Activated T-helper 1 cell treated with anti-CD3 and anti-CD28 coated beads, Interleukin-2, amount 50 U/mL, for 16 hours (primary cell): ENCODE measurements at places on chromosomes 4 and X.

- no peak for DNase-seq
Observed at GRCh38 chr4:164780839-164781238, 26.9 kb downstream of the SMIM31 start.

GRCh38 chrX:52574416-52575275 is 57.8 kb upstream of the XAGE1B start:
- no peak for DNase-seq

DNA sequence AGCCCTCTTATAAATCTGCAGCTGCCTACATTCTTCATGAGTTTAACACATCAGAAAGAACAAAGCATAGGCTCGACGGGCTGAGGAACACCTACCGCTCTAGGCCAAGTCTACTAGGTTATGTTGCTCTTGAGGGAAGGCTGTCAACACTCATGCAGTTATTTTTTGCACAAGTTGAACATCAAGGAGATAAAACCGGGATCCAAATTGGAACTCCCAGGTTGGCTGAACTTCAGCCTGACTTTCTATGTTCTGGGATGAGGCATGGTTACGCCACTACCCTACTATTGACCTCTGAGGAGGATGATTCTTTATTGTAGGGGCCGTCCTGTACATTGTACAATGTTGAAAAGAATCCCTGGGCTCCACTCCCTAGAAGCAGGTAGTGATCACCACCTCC is 37.3 kb upstream of the ARSH start:
- no peak for DNase-seq

GRCh38 chr4:156298230-156298629 is 344.6 kb upstream of the CTSO start:
- no peak for DNase-seq

DNA sequence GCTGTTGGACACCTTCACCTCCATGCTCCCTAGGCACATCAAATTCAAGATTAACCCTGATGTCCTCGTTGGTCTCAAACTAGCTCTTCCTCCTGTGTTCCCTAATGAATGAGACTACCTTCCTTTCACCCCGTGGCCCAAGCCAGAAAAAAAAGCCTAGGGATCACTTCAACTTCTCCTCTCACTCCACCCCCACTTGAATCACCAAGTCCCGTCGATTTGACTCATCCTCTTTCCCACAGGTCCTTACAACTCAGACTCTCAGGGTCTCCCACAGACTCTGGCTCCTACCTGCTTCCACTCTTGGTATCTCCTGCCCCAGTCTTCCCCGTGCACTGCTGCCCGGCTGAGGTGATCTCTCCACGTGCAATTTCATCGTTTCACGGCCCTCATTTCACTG is 8.5 kb downstream of the SLC25A43 start:
- DNase-seq = no peak
